ENCODE measurements at places on chromosomes 1 and 21.

DNA sequence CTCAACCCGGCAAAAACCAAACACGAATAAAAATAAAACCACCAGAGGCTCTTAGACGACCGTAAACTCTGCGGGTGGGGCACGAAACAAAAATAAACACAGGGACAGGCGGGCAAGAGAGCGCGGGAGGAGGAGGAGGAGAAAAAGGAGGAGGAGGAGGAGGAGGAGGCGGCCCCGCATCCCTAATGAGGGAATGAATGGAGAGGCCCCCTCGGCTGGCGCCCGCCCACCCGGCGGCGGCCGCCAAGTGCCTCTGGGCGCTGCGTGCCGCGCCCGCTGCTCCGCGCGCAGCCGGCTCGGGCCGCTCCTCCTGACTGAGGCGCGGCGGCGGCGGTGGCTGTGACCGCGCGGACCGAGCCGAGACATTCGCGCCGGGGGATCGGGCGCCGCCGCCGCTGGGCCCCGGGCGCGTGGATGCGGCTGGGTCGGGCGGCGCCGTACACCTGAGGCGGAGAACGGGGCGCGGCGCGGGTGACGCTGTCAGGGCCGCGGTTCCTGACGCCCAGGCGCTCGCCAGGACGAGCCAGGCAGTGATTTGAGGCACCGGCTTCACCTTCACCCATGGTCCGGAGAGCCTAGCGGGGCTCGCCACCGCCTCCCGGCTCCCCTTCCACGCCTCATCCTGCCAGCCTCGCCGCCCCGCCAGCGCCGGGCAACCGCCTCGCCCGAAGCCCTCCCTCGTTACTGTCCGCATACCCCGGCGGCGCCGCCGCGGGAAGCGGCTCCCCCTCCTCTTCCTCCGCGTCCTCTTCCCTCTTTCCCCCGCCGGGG lies at the start of gene MARK1:
Gene MARK1, plus strand, starts transcription at position 229 of the 771 bp plus-strand sequence. CDS start 687 bp downstream, outside the sequence.
- no peak for DNase-seq

DNA sequence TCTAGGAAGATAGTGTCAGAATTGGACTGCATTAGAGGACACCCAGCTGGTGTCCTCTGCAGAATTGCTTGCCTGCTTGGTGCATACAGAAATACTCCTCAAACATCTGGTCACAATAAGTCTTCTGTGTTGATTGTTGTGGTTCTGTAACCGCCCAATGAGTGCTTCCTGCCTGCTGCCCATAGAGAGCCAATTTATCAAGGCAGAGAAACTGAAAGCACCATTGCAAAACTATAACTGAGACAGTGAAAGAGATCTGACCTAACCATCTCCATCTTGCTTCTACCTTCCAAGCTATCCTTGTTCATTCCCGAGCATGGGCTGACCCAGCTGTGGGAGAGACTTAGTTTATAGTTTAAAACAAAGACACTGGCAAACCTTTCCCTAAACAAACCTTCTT lies 462.4 kb upstream of the RGS18 start:
- no peak for DNase-seq

GRCh38 chr1:174753131-174753530 lies 246.6 kb upstream of the CACYBP start:
- no peak for DNase-seq

DNA sequence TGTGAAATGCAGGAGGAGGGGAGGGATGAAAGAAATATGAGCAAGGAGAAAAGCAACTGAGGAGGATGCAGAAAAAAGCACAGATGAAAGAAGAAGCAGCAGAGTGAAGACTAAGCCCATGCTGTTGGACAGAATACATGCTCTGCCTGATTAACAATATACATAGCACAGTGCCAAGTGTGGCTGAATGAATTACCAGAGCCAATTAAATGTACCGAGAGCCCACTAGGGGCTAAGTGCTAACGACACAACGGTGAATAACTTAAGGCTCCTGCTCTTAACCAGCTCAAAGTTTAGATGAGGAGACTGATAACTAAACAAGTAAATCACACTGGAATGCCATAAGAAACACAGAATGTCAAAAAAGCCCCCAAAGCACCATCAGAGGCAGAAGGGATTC lies 15.6 kb downstream of the CADM3 start:
- no peak for DNase-seq

GRCh38 chr1:114302821-114303220 lies 149.2 kb upstream of the SYT6 start:
- no peak for DNase-seq

- DNase-seq = no peak
Observed at GRCh38 chr1:76291737-76292136, 217.2 kb downstream of the ST6GALNAC3 start.

DNA sequence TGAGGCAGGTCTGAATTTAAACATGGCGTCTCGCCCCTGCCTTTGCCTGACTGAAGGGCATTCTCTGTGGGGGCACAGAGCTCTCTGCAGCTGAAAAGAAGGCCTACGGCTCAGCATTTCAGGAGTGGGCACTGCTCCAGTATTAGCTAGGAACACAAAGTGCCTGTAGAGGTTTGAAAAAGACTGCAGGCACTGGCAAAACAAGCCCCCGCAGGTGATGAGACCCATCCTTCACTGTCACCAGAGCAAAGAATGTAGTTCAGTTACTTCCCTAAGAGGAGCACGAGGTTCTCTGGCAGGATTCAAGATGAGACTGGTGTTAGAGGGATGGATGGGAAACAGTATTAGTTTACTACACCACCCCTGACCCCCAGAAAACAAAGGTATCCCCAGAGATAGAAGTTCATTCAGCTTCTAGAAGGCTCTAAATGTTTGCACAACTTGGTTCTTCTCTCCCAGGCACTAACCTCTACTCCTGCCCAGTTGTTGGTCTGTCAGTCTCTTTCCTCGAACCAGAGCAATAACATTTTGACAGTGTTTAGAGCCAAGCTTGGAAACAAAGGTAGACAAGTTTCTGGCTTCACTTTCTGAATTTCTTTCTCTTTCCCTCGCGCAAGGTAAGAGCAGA lies 101.9 kb upstream of the KCNE2 start:
- DNase-seq = no peak

DNA sequence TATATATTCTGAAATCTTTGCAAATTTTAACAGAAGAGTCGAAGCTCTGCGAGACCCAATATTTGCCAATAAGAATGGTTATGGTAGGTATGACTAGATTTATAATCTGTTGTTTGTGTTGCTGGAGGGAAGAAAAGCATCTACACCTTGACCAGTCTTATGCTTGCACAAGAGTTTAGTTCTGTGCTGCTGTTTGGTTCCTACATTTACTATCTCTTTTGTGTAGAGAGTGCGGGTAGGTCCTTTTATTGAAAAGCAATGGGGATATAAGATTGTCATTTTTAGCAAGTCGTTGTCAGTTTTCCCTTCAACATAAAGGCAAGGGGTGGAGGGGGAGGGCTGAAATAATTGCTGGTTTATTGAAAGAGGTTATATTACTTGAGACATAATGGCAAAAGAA lies 396 bp downstream of the ELAVL4 start:
- no peak for DNase-seq
